ENCODE measurements at places on chromosomes 7 and 10.
A peak's percentile ranks its signal among the peaks of the same experiment; 100 is the strongest.

GRCh38 chr7:44235066-44235465 lies 34.3 kb downstream of the YKT6 start:
- no peak for DNase-seq

DNA sequence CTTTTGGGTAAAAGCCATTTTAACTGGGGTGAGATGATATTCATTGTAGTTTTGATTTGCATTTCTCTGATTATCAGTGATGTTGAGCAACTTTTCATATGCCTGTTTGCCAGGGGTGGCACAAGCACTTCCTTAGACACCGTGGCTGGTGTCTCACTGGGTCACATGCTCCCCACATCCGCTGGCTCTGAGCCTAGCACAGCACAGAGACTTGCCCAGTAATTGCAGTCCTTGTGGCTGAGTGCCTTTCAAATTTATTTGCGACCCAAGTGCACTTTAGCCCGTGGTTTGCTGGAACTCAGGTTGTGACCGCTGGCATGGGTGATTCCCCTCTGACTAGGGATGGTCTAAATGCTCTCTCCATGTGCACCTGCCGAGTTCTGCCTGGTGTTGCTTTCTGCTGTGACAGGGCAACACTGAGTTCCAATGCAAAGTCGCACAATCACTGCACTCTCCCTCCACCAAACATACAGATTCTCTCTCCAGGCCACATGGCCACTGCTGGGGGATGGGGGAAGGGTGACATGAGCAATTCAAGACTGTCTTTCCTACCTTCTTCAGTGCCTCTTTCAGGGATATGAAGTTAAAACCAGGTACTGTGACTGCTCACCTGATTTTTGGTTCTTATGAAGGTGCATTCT lies 66.5 kb downstream of the ZNF277 start:
- peak; percentile 4 for DNase-seq

GRCh38 chr10:121064491-121064890 lies 213.3 kb downstream of the WDR11 start:
- DNase-seq = no peak

GRCh38 chr7:77327067-77327931 lies 88.8 kb downstream of the GSAP start:
- DNase-seq = no peak

DNA sequence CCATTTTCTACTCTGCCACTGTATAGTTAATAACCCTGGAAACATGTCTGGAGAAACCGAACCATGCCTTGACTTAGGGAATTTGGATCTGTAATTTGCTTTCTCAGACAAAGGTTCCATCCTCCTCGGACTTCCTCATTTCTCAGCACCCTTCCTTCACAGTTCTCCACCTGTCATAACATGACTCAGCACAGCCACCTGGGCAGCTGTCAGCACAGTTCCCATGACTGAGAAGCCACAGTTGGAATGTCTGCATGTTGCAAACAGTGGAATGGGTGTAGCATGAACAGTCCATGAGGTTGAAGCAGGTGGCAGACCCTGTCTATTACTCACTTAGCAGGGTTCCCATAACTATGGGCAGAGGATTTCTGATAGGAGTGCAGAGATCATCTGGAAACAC lies 634 bp upstream of the OR9A4 start:
- no peak for DNase-seq

GRCh38 chr10:5788969-5789368 lies 24.3 kb downstream of the GDI2 start:
- no peak for DNase-seq

- no peak for DNase-seq
These were observed 135.9 kb downstream of the ARHGAP12 start for GRCh38 chr10:31792745-31793144.

DNA sequence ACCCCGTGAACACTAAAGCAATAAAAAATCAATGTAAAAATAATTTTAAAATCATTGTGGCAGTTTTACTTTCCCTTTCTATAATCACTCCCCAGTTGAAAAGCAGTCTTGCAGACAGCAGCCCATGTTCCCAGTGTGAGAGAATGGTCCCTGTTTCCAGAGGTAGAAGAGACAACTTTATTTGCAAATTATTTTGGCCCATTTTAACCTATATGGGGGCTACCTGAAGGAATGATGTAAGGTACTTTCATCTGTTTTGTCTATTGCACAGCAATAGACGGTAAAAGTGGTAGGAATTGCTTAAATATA lies 559.8 kb downstream of the ZWINT start:
- no peak for DNase-seq

DNA sequence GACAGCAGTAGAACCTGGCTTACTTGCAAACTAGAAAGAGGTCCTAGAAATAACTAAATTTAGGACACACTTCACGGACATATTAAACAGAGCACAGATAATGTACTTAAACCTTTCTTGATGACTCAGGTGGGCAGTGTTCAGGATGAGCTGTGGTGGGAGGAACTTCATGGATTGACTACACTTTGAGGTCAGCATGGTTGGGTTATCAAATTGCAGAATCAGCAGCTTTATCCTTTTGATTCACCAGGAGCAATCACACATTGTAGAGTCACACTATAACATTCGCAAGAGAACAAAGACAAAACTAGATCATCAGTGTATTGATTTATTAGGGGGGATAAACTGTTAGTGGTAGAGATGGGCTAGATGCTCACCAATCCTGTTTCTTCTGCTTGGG lies 38.6 kb upstream of the AGK start:
- DNase-seq = no peak

GRCh38 chr7:46133072-46133471 lies 212.0 kb upstream of the IGFBP3 start:
- no peak for DNase-seq

GRCh38 chr7:151173386-151174245 lies 6.1 kb upstream of the GBX1 start:
- no peak for DNase-seq

DNA sequence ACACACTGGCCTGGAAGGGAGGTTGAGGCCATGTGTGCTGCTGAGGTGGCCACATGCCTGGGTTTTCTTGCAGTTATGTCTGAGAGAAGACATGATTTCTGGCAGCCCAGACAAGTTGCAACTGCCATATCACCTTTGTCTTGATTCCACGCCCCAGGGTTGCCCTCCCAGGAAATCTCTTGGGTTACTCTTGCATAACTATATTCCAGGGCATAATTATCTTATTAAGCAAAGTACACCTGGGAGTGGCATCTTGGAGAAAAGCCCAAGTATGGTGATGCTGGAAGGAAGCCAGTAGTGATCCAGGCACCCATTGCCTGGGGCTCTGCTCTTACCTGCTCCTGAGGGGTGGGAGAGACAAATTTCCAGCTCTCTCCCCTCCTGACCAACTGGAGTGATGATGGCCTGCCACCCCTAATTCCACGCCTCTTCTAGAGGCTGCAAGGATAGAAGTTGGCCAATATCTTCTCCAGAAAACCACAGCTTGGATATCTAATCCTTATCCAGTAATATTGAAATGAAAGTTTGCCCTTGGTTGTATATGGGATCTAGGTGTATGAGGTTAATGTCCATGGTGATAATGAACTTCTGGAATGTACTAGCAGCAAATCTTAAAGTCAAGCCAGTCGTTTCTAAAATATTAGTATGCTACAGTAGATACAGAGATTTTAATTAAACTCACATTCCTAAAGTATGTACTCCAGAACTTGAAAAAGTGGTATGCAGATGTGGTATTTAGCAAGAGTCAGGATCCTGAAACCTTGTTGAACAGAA lies 5.0 kb downstream of the AKR1B10 start:
- DNase-seq = no peak

GRCh38 chr7:112337892-112338291 lies 112.4 kb upstream of the IFRD1 start:
- no peak for DNase-seq

GRCh38 chr10:88820748-88821401 lies 18.3 kb downstream of the LIPM start:
- DNase-seq = peak; percentile 12

GRCh38 chr7:98174334-98175259 lies 36.6 kb upstream of the BHLHA15 start:
- no peak for DNase-seq
